ENCODE measurements at places on chromosomes 11 and 22.

GRCh38 chr11:56748597-56748996, at the start of gene OR9G4:
TSS of gene OR9G4 (minus strand) at chr11:56748697. CDS start at chr11:56743766, 4,931 bp downstream.
- DNase-seq: no peak

DNA sequence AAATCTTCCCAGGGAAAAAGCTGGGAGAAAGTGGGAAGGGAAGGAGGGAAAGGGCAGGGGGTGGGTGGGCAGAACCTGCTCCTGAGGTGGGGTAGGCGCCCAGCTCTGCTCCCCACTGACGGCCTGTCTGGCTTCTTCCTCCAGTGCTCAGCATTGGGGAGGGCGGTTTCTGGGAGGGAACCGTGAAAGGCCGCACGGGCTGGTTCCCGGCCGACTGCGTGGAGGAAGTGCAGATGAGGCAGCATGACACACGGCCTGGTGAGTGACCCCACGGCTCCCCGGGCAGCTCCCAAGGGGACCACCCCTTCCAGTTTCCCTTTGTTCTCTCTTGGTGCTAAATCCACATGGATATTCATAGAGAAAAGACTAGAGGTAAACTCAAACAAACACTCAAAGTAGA, 25.9 kb downstream of the SHANK3 start:
- no peak for DNase-seq

- peak; percentile 5 for DNase-seq
Measured at GRCh38 chr11:89495951-89496350, 4.8 kb upstream of the NOX4 start.

GRCh38 chr11:29801561-29801960, 215.3 kb downstream of the KCNA4 start:
- DNase-seq: no peak

- no peak for DNase-seq
Measured at GRCh38 chr11:75800136-75800675, 14.8 kb upstream of the UVRAG start.

DNA sequence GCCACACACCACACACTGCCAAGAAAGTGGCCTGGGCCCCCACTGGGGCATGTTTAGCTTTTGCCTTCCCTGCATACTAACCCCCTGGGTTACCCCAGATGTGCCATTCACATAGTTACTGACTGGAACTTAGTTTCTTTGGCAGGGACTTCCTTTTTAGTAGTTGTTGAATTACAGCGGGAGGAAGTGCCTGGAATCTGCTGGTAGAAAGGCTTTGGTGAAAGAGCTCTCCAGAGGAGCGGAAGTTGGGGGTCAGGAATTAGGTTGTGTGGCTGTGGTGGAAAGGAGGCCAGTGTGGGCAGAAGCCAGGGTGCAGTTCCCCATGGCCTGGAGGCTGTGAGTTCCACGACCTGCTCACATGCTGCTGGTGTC, 69.0 kb downstream of the MED15 start:
- no peak for DNase-seq

DNA sequence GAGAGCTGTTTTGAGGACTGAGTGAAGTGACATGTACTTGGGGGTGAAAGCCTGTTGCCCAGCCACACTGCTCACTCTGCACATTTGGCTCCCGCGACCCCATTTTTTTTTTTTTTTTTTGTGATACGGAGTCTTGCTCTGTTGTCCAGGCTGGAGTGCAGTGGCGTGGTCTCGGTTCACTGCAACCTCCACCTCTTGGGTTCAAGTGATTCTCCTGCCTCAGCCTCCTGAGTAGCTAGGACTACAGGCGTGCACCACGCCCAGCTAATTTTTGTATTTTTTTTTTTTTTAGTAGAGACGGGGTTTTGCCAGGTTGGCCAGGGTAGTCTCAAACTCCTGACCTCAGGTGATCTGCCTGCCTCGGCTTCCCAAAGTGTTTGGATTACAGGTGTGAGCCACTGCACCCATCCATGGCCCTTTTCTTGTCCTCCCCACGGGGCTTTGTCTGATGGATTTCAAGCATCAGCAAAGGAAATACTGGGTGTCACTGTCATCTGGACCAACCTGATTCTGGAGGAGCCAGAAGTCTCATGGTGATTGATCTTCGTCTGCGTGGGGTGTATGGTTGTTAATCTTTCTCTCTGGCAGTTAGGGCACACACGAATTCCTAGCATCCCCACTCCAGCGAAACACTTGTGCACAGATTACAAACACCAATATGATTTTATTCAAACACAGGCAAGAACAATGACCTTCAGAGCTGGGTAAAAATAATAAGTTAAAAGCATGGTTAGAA, 3.4 kb upstream of the UCP3 start:
- no peak for DNase-seq

- DNase-seq: no peak
Measured at GRCh38 chr11:39917256-39917655, 1542.2 kb downstream of the LRRC4C start.

- no peak for DNase-seq
Measured at GRCh38 chr22:39183991-39184585, 31.6 kb upstream of the CBX7 start.
